Activated CD8-positive, alpha-beta T cell treated with anti-CD3 and anti-CD28 coated beads for 36 hours (primary cell): ENCODE measurements at places on chromosomes 7 and 10.

DNA sequence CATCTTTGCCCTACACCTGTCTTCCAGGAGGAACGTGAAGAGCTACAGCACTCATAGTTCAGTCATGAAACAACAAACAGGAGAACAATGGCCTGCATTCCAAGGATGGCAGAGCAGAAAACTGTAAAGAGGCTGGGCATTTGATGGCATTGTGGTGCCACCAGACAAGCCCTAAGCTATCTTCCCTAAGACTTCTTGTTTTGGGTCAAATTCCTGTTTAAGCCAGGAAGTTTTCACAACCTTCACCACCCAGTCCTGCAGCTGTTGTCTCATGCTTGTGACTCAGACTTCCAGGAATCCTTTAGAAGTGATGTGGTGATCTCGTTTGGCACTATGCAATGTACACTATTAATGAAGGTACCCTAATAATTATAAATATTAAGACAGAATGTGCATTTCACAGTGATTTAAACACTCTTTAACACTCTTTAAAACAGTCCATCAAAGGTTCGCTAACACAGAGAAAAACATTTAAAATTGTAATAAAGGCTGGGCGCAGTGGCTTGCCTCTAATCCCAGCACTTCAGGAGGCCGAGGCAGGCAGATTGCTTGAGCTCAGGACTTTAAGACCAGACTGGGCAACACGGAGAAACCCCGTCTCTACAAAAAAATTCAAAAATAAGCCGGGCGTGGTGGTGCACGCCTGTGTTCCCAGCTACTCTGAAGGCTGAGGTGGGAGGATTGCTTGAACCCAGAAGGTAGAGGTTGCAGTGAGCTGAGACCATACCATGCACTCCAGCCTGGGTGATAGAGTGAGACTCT is 2.7 kb upstream of the HERPUD2 start:
- no peak overlapping the region for H3K27ac ChIP-seq
- no peak overlapping the region for H3K4me3 ChIP-seq
- no peak for DNase-seq
- peaks cover 14% of the 10 kb centered on the region for H3K36me3 ChIP-seq
- H3K4me1 ChIP-seq, result peaks cover 42% of the 10 kb centered on the region

GRCh38 chr10:132532749-132533560 is 4.6 kb upstream of the INPP5A start:
- peaks cover 4% of the 10 kb centered on the region for H3K36me3 ChIP-seq
- H3K4me3 ChIP-seq, result no peak overlapping the region
- peaks cover 13% of the 10 kb centered on the region for H3K4me1 ChIP-seq
- DNase-seq, result no peak

- no peak overlapping the region for H3K4me3 ChIP-seq
- H3K27me3 ChIP-seq, result no peaks in the 10 kb centered on the region
- no peak overlapping the region for H3K27ac ChIP-seq
- no peaks in the 10 kb centered on the region for H3K4me1 ChIP-seq
Observed at GRCh38 chr7:17212188-17212587, 86.3 kb upstream of the AHR start.

DNA sequence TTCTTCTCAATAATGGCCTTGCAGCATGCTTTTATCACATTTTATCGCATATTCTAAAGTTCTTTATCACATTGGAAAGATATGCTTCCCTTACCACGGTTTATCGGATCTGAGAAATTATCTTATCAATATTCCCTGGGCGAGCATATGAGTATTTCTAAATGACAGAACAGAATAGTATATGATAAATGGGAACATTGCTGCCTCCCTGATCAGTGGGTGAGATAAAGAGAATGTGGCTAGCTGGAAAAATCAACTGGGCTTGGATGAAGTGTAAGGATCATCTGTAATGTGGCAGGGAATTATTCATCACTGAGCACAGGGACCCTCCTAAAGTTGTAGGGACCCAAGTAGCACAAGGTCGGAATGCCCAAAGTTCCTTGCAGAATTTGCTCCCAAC is 667.4 kb upstream of the NRP1 start:
- H3K36me3 ChIP-seq, result no peaks in the 10 kb centered on the region
- H3K4me3 ChIP-seq, result no peak overlapping the region
- no peaks in the 10 kb centered on the region for H3K4me1 ChIP-seq
- H3K27me3 ChIP-seq, result no peaks in the 10 kb centered on the region

- H3K27ac ChIP-seq, result no peak overlapping the region
- no peaks in the 10 kb centered on the region for H3K36me3 ChIP-seq
- peak; percentile 21 for DNase-seq
Observed at GRCh38 chr10:1706711-1707110, 30.6 kb downstream of the ADARB2 start.

- H3K27ac ChIP-seq, result peak overlapping the region; percentile 8
- no peaks in the 10 kb centered on the region for H3K27me3 ChIP-seq
- peaks cover 26% of the 10 kb centered on the region for H3K36me3 ChIP-seq
- H3K4me1 ChIP-seq, result peaks cover 22% of the 10 kb centered on the region
- no peak for DNase-seq
Observed at GRCh38 chr10:14884082-14884481, 5.4 kb downstream of the SUV39H2 start.

- no peak overlapping the region for H3K27ac ChIP-seq
- DNase-seq, result no peak
- H3K27me3 ChIP-seq, result no peaks in the 10 kb centered on the region
- no peak overlapping the region for H3K4me3 ChIP-seq
- H3K36me3 ChIP-seq, result no peaks in the 10 kb centered on the region
Observed at GRCh38 chr7:40659231-40659630, 524.4 kb downstream of the SUGCT start.

DNA sequence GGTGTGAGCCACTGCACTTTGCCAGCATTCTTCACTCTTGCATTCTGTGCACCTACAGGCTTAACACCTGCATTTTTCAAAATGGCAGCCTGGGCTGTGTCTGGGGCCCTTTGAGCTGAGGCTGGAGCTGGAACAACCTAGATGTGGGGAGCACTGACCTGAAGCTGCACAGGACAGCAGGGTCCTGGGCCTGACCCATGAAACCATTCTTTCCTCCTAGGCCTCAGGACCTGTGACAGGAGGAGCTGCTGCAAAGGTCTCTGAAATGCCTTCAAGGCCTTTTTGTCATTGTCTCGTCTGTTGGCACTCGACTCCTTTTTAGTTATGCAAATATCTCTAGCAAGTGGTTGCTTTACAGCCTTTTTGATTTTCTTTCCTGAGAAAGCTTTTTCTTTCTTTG is 82.3 kb downstream of the INPP5A start:
- peaks cover 19% of the 10 kb centered on the region for H3K4me1 ChIP-seq
- peaks cover 43% of the 10 kb centered on the region for H3K36me3 ChIP-seq
- no peak overlapping the region for H3K4me3 ChIP-seq
- DNase-seq, result no peak

- H3K4me1 ChIP-seq, result no peaks in the 10 kb centered on the region
- no peak overlapping the region for H3K27ac ChIP-seq
- DNase-seq, result no peak
- H3K27me3 ChIP-seq, result peaks cover 11% of the 10 kb centered on the region
- no peak overlapping the region for H3K4me3 ChIP-seq
Observed at GRCh38 chr10:44799966-44800365, 111.2 kb upstream of the TMEM72 start.

GRCh38 chr10:48511875-48512231 is 93.0 kb downstream of the ARHGAP22 start:
- no peaks in the 10 kb centered on the region for H3K4me1 ChIP-seq
- no peak overlapping the region for H3K4me3 ChIP-seq
- H3K27ac ChIP-seq, result no peak overlapping the region
- H3K27me3 ChIP-seq, result peaks cover 1% of the 10 kb centered on the region
- DNase-seq, result no peak
- no peaks in the 10 kb centered on the region for H3K36me3 ChIP-seq

DNA sequence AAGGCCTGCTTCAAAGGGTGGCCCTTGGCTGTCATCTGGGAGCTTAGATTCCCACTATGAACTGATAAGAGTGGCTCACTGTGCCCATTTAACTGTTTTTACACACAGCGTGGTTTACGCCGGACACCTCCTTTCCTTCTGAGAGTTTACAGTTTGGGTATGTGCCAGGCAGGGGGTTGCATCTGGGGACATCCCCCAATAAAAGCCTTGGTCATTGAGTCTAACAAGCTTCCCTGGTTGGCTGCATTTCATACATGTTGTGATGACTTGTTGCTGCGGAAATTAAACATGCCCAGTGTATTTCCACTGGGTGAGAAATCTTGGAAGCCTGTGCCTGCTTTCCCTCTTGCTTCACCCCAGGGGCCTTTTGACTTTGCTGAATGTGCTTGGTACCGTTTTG is 264.1 kb upstream of the NPY start:
- no peak for DNase-seq
- H3K27ac ChIP-seq, result no peak overlapping the region
- H3K27me3 ChIP-seq, result peaks cover 4% of the 10 kb centered on the region
- no peaks in the 10 kb centered on the region for H3K36me3 ChIP-seq
- no peaks in the 10 kb centered on the region for H3K4me1 ChIP-seq

GRCh38 chr7:92904244-92905131 is 68.1 kb upstream of the CDK6 start:
- peaks cover 25% of the 10 kb centered on the region for H3K4me1 ChIP-seq
- H3K36me3 ChIP-seq, result peaks cover 9% of the 10 kb centered on the region
- peak overlapping the region; percentile 11 for H3K4me3 ChIP-seq
- peak; percentile 96 for DNase-seq
- peak overlapping the region; percentile 87 for H3K27ac ChIP-seq
- peaks cover 1% of the 10 kb centered on the region for H3K27me3 ChIP-seq

- peaks cover 19% of the 10 kb centered on the region for H3K4me1 ChIP-seq
- H3K4me3 ChIP-seq, result no peak overlapping the region
- H3K27ac ChIP-seq, result no peak overlapping the region
- peaks cover 4% of the 10 kb centered on the region for H3K27me3 ChIP-seq
- DNase-seq, result no peak
Observed at GRCh38 chr10:88113232-88113631, 249.8 kb downstream of the PTEN start.

GRCh38 chr7:47782792-47783191 is 165.5 kb downstream of the PKD1L1 start:
- H3K4me3 ChIP-seq, result no peak overlapping the region
- DNase-seq, result no peak
- no peaks in the 10 kb centered on the region for H3K4me1 ChIP-seq
- H3K36me3 ChIP-seq, result no peaks in the 10 kb centered on the region

- H3K27me3 ChIP-seq, result no peaks in the 10 kb centered on the region
- peaks cover 17% of the 10 kb centered on the region for H3K4me1 ChIP-seq
- no peak for DNase-seq
- no peak overlapping the region for H3K27ac ChIP-seq
- no peaks in the 10 kb centered on the region for H3K36me3 ChIP-seq
- H3K4me3 ChIP-seq, result no peak overlapping the region
Observed at GRCh38 chr10:102324061-102324460, 71.4 kb upstream of the NFKB2 start.

GRCh38 chr10:21599582-21599981 is 65.5 kb downstream of the MLLT10 start:
- no peak overlapping the region for H3K4me3 ChIP-seq
- H3K27me3 ChIP-seq, result no peaks in the 10 kb centered on the region
- peaks cover 19% of the 10 kb centered on the region for H3K4me1 ChIP-seq
- DNase-seq, result no peak

DNA sequence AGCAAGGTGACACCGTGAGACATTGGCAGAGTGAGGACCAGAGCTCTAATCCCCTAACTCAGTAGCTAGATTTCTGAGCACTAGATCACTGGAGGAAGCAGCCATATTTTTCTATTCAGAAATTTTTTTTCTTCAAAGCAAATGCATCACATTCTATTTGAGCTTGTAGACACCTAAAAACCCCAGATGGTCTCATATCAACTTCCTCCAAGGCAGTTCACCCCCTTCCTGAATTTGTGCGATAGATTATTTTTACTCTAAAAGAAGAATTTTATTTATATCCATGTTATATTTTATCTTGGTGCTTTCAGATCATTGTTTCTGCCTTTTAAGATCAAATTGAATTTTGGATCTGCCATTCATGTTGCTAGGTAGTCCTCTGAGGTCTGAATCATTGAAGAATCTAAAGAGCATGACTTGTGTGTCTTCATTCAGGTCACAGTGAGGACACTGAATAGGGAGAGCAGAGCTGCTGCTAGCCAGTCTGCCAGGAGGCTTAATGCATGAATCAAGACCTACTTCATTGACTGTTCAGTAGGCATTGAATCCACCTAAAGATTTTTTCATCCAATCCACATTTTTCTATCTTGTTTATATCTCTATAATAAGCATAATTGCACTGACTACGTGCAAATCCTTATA is 92.9 kb upstream of the LRRTM3 start:
- DNase-seq, result no peak
- H3K27me3 ChIP-seq, result no peaks in the 10 kb centered on the region
- H3K4me1 ChIP-seq, result no peaks in the 10 kb centered on the region
- H3K36me3 ChIP-seq, result no peaks in the 10 kb centered on the region
- no peak overlapping the region for H3K27ac ChIP-seq

DNA sequence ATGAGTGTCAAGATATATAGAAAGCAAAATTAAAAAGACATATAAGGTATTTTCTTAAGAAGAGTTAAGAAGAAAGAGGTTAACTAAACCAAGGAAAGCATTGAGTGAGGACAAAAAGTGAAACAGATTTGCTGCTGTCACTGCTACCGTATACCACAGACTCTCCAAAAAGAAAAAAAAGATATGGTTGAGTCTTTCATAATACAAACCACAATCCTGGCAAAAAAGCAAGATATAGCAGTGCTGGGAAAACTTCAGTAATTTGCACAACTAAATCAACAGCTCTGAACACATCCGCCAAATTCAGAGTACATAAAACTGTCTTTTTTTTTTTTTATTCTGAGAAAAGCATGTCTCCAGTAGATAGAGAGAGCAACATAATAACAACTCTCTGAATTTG is 114.7 kb downstream of the ETV1 start:
- no peaks in the 10 kb centered on the region for H3K36me3 ChIP-seq
- no peaks in the 10 kb centered on the region for H3K27me3 ChIP-seq
- H3K27ac ChIP-seq, result no peak overlapping the region
- H3K4me3 ChIP-seq, result no peak overlapping the region
- H3K4me1 ChIP-seq, result no peaks in the 10 kb centered on the region
- DNase-seq, result no peak

DNA sequence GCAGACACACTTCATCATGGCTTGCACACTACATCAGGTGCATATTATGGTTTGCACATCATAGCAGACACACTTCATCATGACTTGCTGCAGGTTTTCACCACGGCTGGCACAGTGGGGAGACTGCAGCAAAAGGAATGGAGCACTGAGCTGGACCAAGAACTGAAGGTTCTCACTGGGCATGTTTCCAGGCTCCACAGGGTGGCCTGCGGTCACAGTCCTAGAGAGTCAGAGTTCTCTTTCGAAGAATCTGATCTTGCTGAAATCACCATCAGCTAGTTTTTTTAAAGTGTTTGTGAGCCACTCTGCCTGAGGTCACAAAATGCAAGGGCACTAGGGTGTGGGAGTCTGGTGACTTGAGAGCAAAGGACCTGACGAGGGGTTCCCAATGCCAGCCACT is 140.4 kb upstream of the NPY start:
- H3K27me3 ChIP-seq, result peaks cover 8% of the 10 kb centered on the region
- H3K4me3 ChIP-seq, result no peak overlapping the region
- no peaks in the 10 kb centered on the region for H3K4me1 ChIP-seq
- DNase-seq, result no peak
- no peak overlapping the region for H3K27ac ChIP-seq
- no peaks in the 10 kb centered on the region for H3K36me3 ChIP-seq

- H3K36me3 ChIP-seq, result peaks cover 25% of the 10 kb centered on the region
- H3K27ac ChIP-seq, result no peak overlapping the region
- no peak overlapping the region for H3K4me3 ChIP-seq
- peaks cover 5% of the 10 kb centered on the region for H3K4me1 ChIP-seq
Observed at GRCh38 chr10:50362547-50363125, 111.3 kb upstream of the ASAH2 start.

GRCh38 chr7:31646942-31647341 is 40.1 kb upstream of the PPP1R17 start:
- no peaks in the 10 kb centered on the region for H3K4me1 ChIP-seq
- no peak overlapping the region for H3K4me3 ChIP-seq
- H3K36me3 ChIP-seq, result no peaks in the 10 kb centered on the region
- H3K27ac ChIP-seq, result no peak overlapping the region
